SK-N-SH (cell line): ENCODE measurements at places on chromosomes 3 and 15. TPM values are rescaled to one million over a fixed set of nuclear protein-coding genes. Genes with fewer than 3 reads are reported as not detected.

DNA sequence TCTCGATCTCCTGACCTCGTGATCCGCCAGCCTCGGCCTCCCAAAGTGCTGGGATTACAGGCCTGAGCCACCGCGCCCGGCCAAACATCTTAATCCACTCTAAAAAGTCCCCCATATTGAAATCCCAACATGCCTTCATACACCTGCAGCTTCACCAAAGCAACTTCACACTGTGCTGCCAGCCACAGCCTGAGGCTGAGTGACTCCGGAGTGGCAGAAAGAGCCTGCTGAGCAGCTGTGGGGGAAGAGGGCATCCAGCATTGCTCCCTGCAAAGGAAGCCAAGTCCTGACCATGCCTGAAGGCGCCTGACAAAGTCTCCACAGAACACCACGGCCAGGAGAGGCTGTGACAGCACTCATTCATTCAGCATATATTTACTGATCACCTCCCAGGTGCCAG, 21.6 kb upstream of the VGLL4 start:
- no peak for DNase-seq

GRCh38 chr3:169769287-169770181, at the start of gene ACTRT3:
TSS of gene ACTRT3 (minus strand) at chr3:169769561. CDS start at chr3:169769520, 41 bp downstream.
- peak; percentile 84 for DNase-seq

DNA sequence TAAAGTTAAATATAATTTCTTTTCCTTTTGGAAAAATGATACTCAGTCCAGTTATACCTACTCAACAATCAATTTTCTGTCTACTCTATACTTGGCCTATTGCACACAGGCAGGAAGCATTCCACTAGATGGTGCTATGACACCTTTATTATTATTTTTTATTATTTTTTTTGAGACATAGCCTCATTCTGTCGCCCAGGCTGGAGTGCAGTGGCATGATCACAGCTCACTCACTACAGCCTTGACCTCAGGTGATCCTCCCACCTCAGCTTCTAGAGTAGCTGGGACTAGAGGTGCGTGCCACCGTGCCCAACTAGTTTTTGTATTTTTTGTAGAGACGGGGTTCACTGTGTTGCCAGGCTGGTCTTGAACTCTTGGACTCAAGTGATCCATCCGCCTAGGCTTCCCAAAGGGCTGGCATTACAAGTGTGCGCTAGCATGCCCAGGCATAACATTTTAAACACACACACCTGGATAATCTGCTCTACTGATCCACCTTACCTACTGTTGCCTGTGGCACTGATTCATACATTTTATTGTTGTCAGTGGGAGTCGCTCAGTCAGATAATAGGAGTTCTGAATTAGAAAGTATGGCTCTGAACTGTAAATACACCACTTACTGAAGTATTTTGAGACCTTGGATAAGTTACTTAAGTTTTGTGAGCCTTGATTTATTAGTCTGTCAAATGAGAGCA, 56.2 kb downstream of the EIF3J start:
- DNase-seq: peak; percentile 15

DNA sequence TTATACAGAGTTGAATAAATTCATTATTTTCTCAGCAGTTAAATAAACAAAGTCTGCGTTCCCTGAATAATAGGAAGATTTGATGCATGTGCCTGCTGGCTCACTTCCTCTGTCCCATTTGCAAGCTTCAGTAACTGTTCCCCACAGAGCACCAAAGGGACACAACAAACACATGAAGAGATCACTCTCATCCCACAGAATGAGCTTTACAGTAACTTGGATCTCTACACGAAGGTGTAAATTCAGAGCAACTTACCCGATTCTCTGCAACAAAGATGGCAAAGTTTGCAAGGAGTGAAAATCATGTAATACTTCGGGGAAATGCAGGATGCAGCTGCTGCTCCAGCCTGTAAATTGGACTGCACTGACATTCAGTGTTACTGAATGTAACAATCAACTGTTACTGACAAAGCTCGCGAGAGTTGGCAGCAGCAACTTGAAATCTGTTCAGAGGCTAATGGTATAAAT, at the start of gene BCHE:
TSS of gene BCHE (minus strand) at position 366 of the 468 bp plus-strand sequence. CDS start 6,390 bp downstream, outside the sequence.
- no peak for DNase-seq

GRCh38 chr15:41695750-41696436, 35.7 kb downstream of the MGA start:
- peak; percentile 48 for DNase-seq

GRCh38 chr3:59856934-59857460, 807.2 kb upstream of the CFAP20DC start:
- no peak for DNase-seq

- no peak for DNase-seq
These were observed 57.7 kb downstream of the IL16 start for GRCh38 chr15:81254277-81254915.

DNA sequence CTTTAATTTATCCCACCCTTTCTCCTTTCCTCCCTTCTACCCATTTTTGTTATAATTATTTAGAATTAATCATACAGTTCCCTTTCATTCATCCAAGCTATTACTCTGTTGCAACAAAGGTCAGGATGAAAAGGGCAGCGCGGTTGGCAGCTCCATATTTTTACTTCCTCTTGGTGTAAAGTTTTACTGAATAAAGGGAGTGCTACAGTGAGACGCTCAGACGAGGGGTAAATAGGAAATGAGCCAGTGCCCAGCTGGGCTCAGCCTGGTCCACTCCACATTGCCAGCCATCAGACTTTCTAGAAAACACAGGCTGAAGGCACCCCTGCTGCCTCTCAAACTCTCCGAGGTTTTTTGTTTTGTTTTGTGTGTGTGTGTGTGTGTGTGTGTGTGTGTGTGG, 21.9 kb upstream of the ZBTB38 start:
- DNase-seq: no peak

- no peak for DNase-seq
These were observed 68.4 kb upstream of the NR2F2 start for GRCh38 chr15:96262097-96262496.

DNA sequence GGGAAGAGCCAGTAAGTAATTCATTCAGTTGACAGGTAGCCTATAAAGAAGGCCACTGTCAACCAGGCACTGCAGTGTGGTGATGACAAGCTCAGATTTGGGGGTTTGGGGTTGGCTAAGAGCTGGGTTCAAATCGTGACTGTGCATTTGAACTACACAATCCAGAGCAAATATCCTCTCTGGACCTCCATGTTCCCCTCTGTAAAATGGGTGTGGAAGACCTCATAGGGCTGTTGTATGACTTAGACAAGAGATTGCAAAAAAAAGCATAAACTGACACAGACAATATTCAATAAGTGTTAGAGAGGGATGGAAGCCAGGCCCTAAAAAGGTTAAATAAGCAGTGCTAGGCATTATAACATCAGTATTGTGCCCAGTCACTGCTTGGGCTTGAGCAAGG, 59.7 kb upstream of the CTDSPL start:
- no peak for DNase-seq

GRCh38 chr3:160869825-160870224, 113.8 kb downstream of the PPM1L start:
- DNase-seq: peak; percentile 20

GRCh38 chr3:108054935-108055334, 35.9 kb downstream of the CD47 start:
- no peak for DNase-seq

- DNase-seq: peak; percentile 83
These were observed 10.4 kb downstream of the NR2F2 start for GRCh38 chr15:96340598-96341512.

- no peak for DNase-seq
These were observed 136.9 kb downstream of the FRMD5 start for GRCh38 chr15:44058126-44058525.

- no peak for DNase-seq
These were observed 222.7 kb upstream of the NAALADL2 start for GRCh38 chr3:174636451-174636850.

DNA sequence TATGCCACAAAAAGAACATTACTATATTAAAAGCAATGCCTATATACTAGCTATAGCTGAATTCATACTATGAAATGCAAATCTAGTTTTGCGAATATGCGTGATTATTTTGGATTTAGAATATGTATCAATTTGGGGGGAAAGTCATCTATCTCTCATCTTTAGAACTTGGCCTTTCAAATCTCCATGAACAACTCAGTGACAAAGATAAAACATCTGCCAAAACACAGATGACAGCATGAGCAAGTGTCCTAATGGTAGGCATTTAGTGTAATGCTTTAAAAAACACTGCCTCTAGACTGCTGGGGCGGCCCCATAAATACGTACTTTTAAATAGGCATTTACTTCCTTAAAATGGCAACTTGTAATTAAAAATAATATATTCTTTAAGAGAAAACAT, 2.7 kb downstream of the CD47 start:
- DNase-seq: no peak

GRCh38 chr3:16186086-16186485, 11.6 kb downstream of the GALNT15 start:
- no peak for DNase-seq

DNA sequence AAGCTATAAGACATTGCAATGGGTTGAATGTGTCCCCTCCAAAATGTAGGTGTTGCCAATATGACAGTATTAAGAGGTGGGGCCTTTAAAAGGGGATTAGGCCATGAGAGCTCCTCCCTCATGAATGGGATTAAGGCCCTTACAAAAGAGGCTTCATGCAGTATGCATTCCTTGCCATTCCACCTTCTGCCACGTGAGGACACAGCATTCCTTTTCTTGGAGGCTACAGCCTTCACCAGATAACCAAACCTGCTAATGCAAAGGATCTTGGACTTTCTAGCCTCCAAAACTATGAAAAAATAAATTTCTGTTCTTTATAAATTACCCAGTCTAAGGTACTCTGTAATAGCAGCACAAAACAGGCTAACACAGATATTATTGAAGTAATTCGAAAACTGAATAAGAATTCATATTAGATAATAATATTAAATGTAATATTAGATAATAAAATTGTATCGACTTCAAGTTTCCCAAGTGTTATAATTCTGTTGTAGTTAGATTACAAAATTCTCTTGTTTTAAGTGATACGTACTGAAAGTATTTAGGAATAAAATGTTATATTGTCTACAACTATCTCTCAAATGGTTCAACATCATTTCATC, 29.4 kb upstream of the ATP8B4 start:
- DNase-seq: no peak

- no peak for DNase-seq
These were observed 92.1 kb upstream of the TSPAN3 start for GRCh38 chr15:77162872-77163633.

- no peak for DNase-seq
These were observed 239.7 kb upstream of the BHLHE40 start for GRCh38 chr3:4739289-4740236.

GRCh38 chr3:65079560-65079959, 391.8 kb upstream of the ADAMTS9 start:
- no peak for DNase-seq

GRCh38 chr3:140505213-140505612, 172.7 kb upstream of the TRIM42 start:
- peak; percentile 41 for DNase-seq

DNA sequence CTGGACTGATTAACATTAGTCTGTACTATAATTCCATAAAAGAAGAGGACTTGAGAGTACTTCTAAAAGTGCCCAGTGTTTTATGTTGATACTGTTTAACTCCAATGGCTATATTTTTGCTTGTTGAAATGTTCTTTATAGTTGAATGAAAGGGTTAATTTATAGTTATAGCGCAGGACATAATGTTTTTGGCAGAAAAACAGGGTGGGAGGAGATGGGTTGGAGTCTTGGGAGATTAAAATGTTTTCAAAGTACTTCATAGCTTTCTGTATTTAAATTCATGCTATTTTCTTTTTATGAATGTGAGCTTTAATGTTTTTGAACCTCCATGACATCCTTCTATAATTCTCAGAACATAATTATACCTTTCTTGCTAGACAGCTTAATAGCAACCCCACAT, 108.2 kb downstream of the CNTN3 start:
- DNase-seq: no peak

- no peak for DNase-seq
These were observed 99.3 kb downstream of the BDH1 start for GRCh38 chr3:197456261-197457091.

DNA sequence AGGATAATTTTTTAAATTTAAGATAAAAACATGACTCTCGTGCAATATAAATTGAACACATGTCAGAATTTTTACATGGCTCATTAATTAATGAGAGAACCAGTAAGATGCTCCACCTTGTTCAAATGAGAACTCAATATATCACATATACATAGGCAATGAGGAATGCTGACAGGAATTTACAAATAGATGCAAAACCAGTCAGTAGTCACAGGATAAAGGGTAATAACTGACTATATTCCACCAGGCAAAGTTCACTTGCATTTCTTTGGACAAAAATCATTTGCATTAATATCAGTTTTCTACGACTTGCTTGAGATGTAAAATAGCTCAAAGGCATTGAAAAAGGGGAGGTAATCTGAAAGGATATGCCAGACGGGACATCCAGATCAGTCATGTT, 139.4 kb downstream of the STAC start:
- no peak for DNase-seq

DNA sequence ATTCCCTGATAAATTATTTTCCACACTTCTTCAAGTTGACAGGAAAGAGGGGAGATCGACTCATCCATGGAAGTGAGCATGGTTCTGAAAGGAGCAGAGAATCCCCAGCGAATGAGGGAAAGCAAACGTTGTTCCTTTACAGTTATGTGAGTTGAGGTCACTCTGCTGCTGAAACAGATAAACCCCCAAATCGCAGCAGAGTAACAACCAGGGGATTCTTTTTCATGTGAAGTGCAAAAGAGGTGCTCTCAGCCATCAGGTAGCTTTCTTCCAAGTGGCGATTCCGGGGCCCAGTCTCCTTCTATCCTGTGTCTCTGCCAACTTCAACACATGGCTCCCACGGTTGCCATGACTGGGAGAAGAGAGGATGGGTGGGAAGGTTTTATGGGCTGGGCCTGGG, 28.2 kb downstream of the MEX3B start:
- DNase-seq: no peak

DNA sequence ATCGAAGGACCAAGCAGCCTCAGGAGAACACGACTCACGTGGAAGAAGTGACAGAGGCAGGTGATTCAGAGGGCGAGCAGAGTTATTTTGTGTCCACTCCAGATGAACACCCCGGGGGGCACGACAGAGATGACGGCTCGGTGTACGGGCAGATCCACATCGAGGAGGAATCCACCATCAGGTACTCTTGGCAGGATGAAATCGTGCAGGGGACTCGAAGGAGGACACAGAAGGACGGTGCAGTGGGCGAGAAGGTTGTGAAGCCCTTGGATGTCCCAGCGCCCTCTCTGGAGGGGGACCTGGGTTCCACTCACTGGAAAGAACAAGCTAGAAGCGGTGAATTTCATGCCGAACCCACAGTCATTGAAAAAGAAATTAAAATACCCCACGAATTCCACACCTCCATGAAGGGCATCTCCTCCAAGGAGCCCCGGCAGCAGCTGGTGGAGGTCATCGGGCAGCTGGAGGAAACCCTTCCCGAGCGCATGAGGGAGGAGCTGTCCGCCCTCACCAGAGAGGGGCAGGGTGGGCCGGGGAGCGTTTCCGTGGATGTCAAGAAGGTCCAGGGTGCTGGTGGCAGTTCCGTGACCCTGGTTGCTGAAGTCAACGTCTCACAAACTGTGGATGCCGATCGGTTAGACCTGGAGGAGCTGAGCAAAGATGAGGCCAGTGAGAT, 26.0 kb downstream of the SYNM start:
- DNase-seq: no peak

PRICKLE2 gene
- 0.67 and 1.1 TPM in 2 replicates for polyA plus RNA-seq

SPINT1 gene
- polyA plus RNA-seq: 0.58 and 2.0 TPM in 2 replicates

NMNAT3 gene
- polyA plus RNA-seq: not detected in 2 replicates

C2CD4B gene
- polyA plus RNA-seq: not detected in 2 replicates

REC114 gene
- polyA plus RNA-seq: not detected in 2 replicates

COLQ gene
- polyA plus RNA-seq: 1.5 and 1.9 TPM in 2 replicates

SERPINI2 gene
- not detected in 2 replicates for polyA plus RNA-seq

CORO2B gene
- 2.3 and 3.6 TPM in 2 replicates for polyA plus RNA-seq

GOLGA6D gene
- 0.02 TPM in 1 of 2 replicates, not detected in the other for polyA plus RNA-seq

EIF1B gene
- 21.4 and 22.9 TPM in 2 replicates for polyA plus RNA-seq

ATP6V1A gene
- polyA plus RNA-seq: 12.1 and 16.7 TPM in 2 replicates

CD200R1 gene
- polyA plus RNA-seq: 0.02 and 0.03 TPM in 2 replicates

LINGO1 gene
- 0.29 and 0.56 TPM in 2 replicates for polyA plus RNA-seq

FEZF2 gene
- polyA plus RNA-seq: not detected in 2 replicates

PARP14 gene
- polyA plus RNA-seq: 9.2 and 11.0 TPM in 2 replicates
